ENCODE measurements at places on chromosomes 5 and 9.

GRCh38 chr5:72364171-72364570 is 44.0 kb downstream of the PTCD2 start:
- DNase-seq = no peak

- peak; percentile 99 for DNase-seq
These were observed at the start of gene POLR1E for GRCh38 chr9:37485389-37486255. TSS of gene POLR1E (plus strand) at chr9:37485948. CDS start at chr9:37486048, 100 bp downstream.

DNA sequence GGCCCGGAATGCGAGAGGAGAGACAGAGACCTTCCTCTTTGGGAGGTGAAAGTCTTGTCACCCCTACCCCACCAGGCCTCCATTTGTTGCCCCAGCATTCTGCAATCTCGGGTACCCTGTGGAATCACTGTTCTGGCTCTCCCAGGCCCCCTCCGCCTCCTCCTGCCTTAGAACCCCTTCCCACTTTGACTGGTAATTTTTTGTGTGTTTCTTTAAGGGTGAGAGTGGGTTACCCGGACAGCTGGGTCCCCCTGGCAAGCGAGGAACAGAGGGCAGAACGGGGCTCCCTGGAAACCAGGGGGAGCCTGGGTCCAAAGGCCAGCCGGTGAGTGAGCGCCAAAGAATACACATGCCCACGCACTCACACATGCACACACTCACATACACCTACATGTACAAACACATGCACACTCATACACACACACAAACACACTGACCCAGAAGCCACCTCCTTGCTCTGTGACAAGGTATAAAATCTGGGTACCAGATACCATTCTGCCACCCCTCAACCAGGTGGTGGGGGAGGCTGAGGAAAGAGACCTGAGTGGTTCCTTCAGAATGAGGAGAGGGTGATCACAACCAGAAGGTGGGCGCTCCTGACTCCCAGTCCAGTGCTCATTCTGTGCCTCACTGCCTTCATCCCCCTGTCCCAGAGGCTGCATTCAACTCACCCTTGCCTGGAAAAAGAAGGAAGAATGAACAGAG is 30.9 kb upstream of the ORM1 start:
- DNase-seq = no peak

- no peak for DNase-seq
These were observed 13.5 kb upstream of the FREM1 start for GRCh38 chr9:14923701-14924100.

DNA sequence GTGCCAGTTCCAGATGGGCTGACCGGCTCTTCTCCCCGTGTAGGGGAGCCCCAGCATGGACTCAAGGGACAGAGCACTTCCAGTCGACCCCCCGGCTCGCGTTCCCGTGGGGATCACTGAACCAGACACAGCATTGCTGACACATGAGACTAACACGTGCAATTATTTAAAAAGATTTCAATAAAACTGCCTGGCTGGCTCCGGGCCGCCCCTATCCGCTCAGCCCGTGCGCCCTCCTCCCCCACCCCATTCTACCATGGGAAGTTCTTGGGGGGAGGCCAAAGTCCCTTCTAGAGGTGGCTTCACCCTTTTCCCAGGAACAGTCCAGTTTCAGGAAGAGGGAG is 4.7 kb downstream of the TESK1 start:
- no peak for DNase-seq

DNA sequence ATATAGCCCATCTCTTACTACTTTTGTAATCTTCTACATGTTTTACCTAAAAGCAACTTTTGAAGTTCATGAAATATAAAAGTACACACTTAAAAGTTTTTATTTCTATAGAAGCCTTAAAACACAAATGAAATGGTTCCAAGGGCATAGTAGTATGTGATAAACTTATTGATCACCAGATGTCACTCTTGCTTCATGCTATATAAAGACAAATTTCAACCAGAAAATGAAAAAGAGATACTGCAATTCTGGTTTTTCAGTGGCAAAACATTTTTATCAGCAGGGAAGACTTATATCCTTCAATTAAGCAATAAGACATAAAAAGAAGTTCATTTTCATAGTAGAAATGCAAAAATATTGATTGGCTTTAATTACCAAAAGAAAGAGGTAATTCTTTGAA is 69.4 kb upstream of the FBXL17 start:
- DNase-seq = no peak

GRCh38 chr5:133643365-133643764 is 31.0 kb upstream of the FSTL4 start:
- DNase-seq = no peak

- no peak for DNase-seq
These were observed 26.5 kb upstream of the PCSK1 start for GRCh38 chr5:96459313-96460121.

- DNase-seq = no peak
These were observed 720.7 kb upstream of the FAM174A start for GRCh38 chr5:99814321-99815063.

- no peak for DNase-seq
These were observed 17.6 kb downstream of the GM2A start for GRCh38 chr5:151270599-151270998.

DNA sequence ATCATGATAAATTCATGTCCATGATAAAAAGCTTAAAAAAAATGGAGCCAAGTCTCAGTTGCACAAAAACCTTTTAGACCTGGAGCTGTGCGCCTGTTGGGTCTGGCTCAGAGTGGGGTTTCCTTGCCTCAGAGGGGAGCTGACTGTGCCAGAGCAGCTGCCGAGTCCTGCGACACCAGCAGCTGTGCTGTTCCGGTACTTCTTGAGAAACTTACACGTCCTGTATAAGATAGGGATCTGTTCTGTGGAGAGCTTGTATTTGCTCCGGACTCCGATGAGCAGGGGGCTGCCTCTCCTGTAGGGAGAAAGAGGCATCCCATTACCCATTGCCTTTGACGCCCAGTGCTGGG is 28.6 kb downstream of the GFPT2 start:
- DNase-seq = no peak

DNA sequence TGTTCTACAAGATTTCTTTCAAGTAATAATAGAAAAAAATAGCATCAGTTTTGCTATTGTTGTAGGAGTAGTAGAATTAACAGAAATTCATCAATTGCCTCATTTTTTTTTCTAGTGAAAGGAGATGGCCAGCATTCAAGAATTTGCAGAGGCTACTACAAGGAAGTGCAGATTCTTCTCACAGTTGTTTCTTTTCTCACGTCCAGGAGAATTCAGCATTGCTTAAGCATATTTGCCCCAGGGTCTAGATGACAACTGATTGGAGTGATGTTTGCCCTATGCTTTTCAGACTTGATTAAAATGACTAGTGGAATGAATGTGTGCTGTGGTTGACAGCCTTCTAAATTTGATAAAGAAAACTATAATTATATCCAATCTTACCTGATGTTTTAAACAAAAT is 46.6 kb upstream of the SLC12A2 start:
- no peak for DNase-seq

DNA sequence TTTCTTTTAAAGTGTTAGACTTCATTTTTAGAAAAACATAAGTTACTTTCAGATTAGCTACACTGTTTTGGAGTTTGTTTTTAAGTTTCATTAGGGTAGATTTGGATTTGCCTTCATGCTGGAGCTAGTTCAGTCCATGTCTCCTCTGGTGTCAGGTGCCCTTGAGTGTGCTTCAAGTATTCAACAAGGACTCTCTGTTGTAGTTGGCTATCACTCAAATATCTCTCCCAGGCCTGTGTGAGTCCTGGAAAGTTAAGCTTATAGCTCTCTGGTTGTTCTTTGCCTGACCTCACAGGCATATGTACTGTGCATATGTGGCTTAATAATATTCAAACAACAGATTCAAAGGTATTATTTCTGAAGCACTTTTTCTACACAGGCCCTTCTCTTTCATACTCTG is 45.4 kb downstream of the PTBP3 start:
- DNase-seq = no peak

GRCh38 chr9:127541865-127542264 is 70.2 kb upstream of the STXBP1 start:
- no peak for DNase-seq

GRCh38 chr9:130321539-130321938 is 56.0 kb downstream of the HMCN2 start:
- DNase-seq = no peak

DNA sequence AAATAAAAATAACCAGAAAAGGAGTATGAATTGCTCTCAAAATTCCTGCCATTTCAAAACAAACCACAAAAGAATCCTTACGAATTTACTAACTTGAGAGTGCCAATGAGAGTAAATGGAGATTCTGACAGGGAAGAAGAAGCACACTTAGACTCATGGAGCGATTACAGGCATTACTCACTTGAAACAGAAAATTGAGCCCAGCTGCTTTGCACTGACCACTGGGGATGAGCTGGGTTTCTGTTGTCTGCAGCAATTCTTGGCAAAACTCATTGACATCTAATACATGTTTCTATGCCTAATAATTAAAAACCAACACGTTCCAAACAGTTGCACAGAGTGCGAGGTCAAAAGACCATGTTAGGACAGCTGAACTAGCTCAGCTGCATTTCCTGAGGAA is 731.6 kb downstream of the DNAH5 start:
- DNase-seq = no peak

DNA sequence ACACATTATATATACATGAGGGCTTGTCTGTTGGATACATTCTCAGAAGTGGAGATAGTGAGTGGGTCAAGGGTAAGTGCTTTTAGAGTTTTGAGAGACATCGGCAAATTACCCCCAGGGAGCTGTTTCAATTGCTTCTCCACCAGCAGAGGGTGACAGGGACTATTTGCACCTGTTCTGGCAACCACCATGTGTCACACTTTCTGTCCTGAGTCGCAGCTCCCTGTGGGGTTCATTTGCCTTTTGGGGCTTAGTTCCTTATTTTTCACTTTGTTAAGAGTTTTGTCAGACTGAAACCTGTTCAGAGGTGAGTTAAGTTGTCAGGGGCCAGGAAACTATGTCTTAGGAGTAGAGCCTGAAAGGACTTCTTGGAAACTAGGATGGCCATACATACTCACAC is 20.1 kb upstream of the SLC36A1 start:
- no peak for DNase-seq

DNA sequence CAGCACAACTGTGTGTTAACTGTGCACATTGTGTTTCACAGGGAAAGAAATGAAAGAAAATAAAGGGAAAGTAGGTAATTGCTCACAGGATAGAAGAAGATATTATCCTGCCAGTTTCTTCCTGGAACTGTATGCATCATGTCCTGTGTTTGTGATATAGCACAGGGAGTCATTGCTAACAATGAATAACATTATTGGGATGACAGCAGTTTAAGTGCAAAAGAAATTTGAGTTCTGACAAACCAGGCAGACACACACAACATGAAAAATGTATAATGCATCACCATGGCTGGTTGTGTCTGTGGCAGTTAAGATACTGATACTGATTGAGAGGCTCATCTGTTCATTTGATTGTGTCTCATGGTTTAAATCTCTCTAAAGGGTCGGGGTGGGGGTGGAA is 145.4 kb downstream of the SPATA31D1 start:
- DNase-seq = no peak

GRCh38 chr5:32510860-32511259 is 66.3 kb upstream of the ZFR start:
- no peak for DNase-seq

Data from COLO829 (cell line).